Stimulated activated CD4-positive, alpha-beta T cell treated with anti-CD3 and anti-CD28 coated beads, Interleukin-1b, Interleukin-23, amount 100 ng/mL, for 1 hour (primary cell): ENCODE measurements at places on chromosomes 7 and 10.

GRCh38 chr7:124689931-124690330 lies 75.7 kb downstream of the GPR37 start:
- no peak for DNase-seq

DNA sequence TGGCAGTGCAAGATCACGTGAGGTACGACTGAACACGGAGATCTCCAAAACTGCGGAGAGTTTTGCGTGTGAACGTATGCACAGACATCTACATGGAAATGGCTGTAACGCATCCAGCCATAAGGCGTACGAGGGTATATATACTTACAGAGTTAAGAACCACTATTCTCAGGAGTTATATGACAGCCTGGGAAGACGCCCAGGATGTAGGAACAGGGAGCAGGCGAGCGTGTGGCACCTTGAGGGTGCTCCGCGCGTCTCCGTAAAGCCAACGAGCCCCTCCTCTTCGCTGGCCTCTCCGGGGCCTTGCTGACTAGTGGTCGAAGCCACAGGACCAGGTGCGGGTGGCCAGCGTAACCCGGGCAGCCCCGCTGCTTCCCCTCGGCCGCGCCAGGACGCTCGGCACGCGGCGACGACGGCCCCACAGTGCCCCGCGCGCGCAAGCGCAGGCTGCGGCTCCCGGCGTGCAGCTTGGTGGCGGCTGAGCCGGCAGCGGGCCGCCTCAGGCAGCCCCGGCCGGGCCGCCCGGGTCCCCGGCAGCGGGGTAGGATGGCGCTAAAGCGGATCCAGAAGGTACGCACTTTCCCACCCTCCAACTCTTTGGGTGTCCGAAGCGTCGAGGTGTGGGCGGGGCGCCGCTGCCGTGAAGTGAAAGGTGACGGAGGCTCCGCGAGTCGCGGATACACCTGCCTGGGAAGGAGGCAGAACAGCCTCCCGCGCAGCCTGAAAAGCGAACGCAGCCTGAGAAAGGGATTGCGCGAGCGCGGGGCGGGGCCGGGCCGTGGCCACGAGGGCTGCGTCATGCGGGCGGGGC lies at the start of gene UBE2D4:
UBE2D4 (plus strand) TSS at position 453 of the 814 bp plus-strand sequence; CDS start at position 550, 97 bp downstream.
- peak; percentile 80 for DNase-seq

DNA sequence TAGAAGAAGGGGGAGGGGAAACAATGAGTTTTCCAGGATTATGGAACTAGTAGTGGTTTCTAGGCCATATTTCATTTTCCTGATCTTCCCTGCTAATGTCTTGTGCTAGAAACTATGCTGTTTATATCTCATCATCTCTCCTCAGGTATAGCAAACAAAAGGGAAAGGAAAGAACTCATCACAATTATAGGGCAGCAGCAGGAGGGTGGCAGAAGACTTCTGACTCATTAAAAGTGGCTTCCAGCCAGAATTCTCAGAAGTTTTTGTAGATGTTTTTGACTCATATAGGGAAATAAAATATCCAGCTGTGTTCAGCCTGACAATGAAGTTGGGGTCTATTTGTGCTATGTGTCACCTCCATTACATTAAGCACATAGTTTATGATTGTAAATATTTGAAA lies 6.5 kb downstream of the AHR start:
- DNase-seq, result no peak

- no peak for DNase-seq
Measured at GRCh38 chr10:56662765-56663447, 301.8 kb upstream of the ZWINT start.

DNA sequence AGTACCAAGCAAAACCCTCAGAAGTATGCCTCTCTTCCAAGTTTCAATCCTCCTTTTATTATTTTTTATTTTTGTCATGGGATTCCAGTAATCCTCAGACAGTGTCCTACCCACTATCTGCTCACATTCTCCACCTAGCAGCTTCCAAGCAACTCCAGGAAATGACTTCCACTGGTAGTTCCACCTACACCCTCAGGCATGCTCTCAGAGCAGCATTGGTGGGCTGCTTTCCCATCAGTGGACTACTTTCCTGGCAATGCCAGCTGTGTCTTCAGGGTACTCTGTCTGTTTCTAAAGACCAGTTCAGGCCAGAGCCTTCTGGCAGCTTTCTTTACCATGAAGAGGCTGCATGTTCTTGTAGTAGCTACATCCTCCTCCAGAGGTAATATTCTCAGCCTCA lies 244.0 kb downstream of the HGF start:
- no peak for DNase-seq

- no peak for DNase-seq
Measured at GRCh38 chr10:15280462-15280861, 90.6 kb downstream of the FAM171A1 start.

- no peak for DNase-seq
Measured at GRCh38 chr10:130816116-130816901, 495.2 kb downstream of the TCERG1L start.

DNA sequence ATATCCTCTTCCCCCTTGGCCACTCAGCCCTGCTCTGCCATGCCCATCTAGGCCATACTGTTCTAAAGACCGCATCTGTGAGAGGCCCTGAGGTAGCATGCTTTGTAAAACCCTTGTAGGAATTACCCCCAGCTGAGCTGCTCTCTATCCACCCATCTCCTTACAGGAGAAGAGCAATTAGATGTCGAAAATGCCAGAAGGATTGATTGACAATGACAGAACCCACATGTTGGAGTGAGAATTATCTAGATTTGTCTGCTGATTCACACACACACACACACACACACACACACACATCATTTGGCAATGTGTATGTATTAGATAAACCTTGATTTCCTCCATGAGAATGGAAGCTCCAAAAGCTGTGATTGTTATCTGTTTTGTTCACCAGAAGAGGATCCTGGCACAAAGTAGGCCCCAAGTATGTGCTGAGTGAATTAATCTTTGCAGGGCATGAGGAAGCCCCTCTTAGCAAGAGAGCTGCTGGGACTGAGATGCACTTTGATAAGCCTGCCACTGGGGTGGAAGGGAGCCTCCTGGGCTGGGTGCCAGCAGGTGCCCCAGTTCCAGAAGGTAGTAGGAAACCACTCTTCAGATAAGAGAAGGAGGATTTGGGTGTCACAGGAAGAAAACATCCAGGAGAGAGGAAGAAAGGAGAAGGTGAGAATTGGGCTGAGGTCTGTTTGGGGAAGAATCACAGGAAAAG lies 187.5 kb upstream of the ADO start:
- DNase-seq, result no peak

GRCh38 chr10:93711891-93712290 lies 9.5 kb upstream of the FRA10AC1 start:
- no peak for DNase-seq

- DNase-seq, result no peak
Measured at GRCh38 chr7:126979722-126980121, 273.0 kb downstream of the GRM8 start.

DNA sequence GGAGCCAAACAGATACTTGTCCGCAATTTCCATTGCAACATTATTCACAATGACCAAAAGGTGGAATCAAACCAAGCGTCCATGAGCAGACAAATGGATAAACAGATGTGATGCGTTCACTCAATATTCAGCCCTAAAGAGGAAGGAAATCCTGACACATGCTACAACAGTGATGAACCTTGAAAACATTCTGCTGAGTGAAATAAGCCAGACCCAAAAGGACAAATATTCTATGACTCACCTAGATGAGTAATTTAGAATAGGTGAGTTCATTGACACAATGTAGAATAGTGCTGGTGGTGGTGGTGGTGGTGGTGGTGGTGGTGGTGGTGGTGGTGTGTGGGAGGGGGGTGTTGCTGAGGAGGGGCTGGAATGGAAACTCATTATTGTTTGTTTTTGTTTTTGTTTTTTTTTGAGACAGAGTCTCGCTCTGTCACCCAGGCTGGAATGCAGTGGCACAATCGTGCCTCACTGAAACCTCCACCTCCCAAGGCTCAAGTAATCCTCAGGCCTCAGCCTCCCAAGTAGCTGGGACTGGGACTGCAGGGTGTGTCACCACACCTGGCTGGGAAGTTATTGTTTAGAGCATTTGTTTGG lies 28.6 kb downstream of the SMKR1 start:
- DNase-seq, result peak; percentile 28

- no peak for DNase-seq
Measured at GRCh38 chr7:37234928-37235327, 213.7 kb downstream of the ELMO1 start.

DNA sequence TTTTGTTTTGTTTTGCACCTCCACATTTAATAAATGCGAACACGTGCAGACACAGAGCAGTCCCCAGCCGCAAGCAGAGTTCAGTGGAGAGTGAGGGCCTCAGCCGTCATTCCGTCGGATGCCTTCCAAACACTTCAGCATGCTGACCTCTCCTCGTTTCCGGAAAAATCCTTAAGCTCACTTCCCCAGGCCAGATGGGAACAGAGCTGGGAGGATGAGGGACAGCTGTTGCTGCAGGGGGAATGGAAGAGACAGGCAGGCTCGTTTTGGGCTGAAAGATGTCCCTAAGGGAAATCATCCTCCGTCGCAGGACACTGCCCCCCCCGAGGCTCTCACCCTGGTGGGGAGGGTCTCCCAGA lies 17.2 kb upstream of the FGFR2 start:
- DNase-seq, result no peak

GRCh38 chr7:520503-521161 lies 986 bp upstream of the PDGFA start:
- DNase-seq, result no peak

DNA sequence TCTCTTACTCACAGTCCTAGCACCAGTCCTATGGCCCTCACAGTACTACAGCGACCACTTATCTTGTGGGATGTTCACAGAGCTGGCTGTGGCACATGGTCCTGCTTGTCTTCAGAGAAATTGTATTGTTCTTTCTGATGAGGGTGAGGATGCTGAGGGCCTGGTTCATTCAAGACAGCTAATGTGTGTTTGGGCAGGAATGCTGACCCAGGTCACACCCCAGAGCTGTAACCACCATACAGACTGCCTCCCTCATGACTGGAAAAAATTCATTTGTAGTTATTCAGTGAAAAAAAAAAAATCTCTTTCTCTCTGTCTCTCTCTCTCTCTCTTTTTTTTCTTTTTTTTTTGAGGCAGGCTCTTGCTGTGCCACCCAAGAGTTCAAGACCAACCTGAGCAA lies 83.5 kb downstream of the KLF6 start:
- DNase-seq, result no peak

- DNase-seq, result no peak
Measured at GRCh38 chr7:132203021-132203420, 373.2 kb downstream of the PLXNA4 start.

DNA sequence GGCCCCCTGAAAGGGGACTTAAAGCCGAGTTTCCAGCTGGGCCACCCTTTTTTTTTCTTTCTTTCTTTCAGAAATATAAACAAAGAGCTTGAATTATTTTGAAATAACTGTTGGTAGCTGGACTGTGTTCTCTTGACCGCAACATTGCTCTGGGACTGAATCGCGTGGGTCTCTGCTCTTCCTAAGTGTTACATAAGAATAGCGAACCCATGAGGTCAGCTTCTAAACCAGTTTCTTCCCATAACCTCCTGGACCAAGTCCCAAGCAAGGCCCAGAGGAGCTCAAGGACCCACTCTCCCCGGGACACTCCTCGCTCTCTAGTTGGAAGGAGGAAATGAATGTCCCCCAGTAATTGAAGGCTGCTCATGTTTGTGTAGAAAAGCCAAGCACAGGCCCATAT lies 91.1 kb downstream of the CXCL12 start:
- DNase-seq, result no peak

GRCh38 chr7:17745610-17746009 lies 194.7 kb downstream of the SNX13 start:
- no peak for DNase-seq

DNA sequence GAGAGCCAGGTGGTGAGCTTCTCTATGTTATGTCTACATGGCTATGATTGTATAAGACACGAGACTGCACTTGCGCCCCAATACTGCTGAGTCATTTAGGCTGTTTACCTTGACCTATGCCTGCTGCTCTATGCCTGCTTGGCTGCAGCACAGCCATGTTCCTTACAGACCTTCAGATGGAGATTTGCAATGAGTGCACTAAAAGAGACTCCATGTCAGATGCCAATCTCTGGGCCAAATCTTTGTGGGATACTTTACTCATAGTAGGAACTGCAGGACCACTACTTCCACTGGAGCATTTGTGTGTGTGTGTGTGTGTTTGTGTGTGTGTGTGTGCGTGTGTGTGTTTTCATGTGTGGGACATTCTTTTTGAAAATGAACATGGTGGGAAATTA lies 50.0 kb upstream of the KMT2E start:
- no peak for DNase-seq

DNA sequence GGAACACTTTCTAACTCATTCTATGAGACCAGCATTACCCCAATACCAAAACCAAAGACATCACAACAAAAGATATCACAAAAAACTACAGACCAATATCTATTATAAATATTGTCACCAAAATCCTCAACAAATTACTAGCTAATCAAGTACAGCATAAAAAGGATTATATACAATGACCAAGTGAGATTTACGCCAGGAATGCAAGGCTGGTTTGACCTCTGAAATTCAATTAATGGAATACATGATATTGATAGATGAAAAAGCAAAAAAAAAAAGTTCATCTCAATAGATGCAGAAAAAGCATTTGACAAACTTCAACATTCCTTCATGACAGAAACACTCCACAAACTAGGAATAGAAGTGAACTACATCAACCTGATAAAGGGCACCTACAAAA lies 175.3 kb downstream of the LCOR start:
- no peak for DNase-seq

- no peak for DNase-seq
Measured at GRCh38 chr7:69696686-69697685, 98.7 kb downstream of the AUTS2 start.

- DNase-seq, result no peak
Measured at GRCh38 chr7:50614721-50615518, 49.7 kb upstream of the DDC start.

GRCh38 chr10:77560471-77560870 lies 77.1 kb downstream of the KCNMA1 start:
- DNase-seq, result no peak

DNA sequence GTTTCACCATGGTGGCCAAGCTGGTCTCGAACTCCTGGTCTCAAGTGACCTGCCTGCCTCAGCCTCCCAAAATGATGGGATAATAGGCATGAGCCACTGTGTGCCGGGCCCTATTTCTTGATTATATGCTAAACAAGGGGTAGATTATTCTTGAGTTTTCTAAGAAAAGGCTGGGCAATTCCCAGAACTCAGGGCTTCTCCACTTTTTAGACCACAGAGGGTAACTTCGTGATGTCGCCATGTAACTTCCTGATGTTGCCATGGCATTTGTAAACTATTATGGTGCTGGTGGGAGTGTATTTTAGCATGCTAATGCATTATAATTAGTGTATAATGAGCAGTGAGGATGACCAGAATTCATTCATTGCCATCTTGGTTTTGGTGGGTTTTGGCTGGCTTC lies 35.8 kb downstream of the OTUD1 start:
- DNase-seq, result no peak

- no peak for DNase-seq
Measured at GRCh38 chr7:97011536-97012364, 6.4 kb downstream of the DLX6 start.

GRCh38 chr7:112019932-112020331 lies 186.3 kb downstream of the DOCK4 start:
- no peak for DNase-seq

DNA sequence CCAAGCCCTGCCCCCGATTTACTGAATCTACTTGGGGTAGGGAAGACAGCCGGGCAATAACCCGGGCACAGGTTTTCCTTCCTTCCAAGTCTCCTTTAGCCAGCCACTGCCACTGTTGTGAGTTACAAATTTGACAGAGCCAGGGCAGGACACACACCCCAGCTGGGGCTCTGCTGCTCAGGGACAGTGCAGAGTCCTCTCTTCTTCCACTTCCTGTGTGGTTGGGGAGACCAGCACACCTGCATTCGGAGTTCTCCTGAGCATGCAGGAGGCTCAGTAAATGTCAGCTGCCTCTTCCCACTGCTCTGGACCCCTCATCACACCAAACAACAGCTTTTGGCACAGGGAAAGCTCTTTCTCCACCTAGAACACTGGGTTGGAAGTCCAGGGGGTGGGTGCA lies 21.3 kb downstream of the CHST15 start:
- no peak for DNase-seq
